Activated CD4-positive, alpha-beta T cell treated with anti-CD3 and anti-CD28 coated beads, Interleukin-2, amount 50 U/mL, for 1 hour (primary cell): ENCODE measurements at places on chromosomes 1 and 21.

DNA sequence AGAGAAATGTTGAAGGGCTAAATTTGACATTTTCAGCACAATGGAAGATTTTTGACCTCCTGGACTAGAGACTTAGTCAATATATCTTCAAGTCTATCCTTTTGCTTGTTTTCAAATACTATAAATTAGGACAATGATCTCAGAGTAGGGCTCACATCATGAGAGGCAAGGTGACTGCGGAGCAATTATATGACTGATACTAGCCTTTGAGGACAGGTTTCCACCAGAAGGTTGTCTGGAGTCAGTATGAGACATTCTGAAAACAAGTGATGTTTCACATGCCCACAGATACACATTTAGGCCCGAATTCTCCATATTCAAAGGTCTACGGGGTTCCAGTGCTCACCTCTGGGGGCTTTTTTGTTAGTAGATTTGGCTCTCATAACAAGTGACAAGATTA, 142.3 kb upstream of the SAMSN1 start:
- DNase-seq, result no peak

GRCh38 chr1:220113136-220113695, 19.3 kb downstream of the IARS2 start:
- DNase-seq, result no peak

GRCh38 chr21:42724226-42724920, 71.0 kb downstream of the PDE9A start:
- no peak for DNase-seq

GRCh38 chr1:115090540-115090939, 1.2 kb upstream of the TSPAN2 start:
- no peak for DNase-seq

- no peak for DNase-seq
Observed at GRCh38 chr1:240732390-240732789, 120.4 kb upstream of the GREM2 start.

DNA sequence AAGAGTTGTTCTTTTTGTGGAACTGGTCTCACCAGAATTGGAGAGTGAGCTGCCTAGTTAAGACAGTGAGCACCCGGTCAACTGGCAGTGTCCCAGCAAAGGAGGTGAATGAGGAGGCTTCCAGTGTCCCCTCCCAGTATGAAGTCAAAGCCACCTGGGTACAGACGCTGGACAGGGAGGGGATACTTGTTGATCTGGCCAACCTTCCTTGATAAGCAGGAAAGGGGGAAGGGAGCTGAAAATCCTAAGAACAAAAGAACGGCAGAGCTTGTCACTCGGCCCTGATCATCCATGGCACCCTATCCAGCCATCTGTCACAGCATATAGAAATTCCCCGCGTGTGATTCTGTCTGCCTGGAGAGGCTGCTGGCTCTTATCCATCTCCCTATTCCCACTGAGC, 91.5 kb downstream of the SSBP3 start:
- DNase-seq, result no peak

DNA sequence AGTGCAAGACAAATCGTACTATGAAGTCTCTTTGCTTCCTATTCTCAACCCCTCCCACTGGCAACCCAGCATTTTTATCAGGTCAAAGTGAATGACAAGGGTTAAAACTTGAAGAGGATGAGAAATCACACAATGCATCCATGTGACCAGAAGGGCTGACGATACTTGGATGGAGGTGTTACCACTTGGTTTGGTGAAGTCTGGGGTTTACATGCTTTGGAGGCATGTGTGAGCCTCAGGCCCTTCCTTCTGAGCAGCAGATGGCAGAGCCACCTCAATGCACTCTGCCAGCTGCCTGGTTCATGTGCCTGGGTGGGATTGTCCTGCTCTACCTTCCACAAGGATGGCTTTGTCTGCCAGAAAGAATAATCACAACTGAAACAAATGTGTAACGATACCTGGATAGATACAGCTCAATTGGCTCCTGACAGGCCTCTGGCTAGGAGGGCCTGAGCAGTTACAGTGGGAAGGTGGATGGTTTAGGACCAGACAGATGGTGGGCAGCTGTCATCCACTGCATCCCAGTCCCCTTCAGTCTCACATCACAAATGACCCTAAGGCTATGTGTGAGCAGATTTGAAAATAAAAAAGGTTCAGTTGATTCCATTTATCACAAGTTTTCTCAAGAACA, 51.5 kb upstream of the CNIH3 start:
- no peak for DNase-seq

GRCh38 chr1:197937892-197938291, 20.7 kb downstream of the LHX9 start:
- DNase-seq, result no peak
